ENCODE measurements at places on chromosomes 3 and 15.

DNA sequence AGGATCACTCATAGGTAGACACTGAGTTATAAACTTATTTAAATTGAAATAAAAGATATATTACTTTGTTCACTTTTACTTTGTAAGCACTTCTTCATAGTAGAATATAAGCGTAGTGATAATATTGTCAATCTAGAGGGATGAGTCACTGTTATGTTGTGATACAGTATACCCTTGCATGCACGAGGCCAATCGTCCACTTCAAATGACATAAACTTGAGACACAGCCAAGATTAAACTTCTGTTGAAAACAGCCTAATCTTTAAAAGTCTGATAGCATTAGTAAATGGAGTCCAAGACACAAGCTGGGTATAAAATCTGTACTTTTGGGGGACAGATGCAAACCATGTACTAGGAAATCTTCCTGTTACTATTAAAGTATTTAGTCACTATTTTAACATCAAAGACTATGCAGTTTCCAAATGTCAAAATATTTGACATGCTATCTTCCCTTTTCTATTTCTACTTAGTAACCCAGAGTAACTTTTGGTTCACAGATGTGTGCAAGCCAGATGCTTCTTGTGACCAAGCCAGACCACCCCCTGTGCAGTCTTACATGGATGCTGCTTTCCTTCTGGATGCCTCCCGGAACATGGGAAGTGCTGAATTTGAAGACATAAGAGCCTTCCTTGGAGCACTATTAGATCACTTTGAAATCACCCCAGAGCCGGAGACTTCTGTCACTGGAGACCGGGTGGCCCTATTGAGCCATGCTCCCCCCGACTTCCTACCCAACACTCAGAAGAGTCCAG lies 85.3 kb downstream of the PIK3R4 start:
- no peak for DNase-seq

DNA sequence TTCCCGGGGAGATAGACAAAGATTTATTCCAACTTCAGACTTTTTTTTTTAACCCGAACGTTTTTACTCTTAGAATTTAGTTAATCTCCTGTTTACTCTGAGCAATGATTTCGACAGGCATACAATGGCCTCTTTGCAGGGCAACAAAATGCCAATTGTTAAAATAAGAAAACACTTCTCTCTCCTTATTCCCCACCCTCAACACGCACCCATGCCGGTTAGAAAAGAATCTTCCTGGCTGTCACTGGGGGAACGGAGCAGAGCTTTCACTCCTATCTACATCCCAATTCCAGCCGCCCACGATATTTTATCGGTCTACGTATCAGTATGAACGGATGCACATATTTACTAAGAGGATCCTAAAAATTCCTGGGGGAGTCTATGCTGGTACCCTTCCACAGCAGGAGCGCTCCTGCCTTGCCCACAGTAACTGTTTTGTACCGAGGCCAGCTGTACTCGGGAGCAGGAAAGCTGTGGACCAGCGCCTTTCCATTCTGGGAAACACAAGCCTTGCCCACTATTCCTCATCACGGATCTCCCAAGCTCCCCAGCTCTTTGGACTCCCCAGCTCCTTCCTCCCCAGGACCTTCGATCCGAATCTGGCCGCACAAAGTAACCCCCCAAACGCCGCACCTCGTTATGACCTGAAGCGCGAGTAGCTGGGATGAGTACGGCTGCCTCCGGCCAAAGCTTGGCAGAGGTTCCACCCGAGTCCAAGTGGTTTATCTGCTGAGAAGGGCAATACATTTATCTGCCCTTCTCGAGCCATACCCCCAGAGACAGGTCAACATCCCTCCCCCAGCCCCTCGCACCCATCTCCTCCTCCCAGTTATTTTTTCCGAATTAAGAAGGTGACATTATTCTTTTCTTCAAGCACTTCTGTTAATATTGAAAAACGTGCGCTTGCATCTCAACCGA lies 2.2 kb upstream of the FOXB1 start:
- DNase-seq = no peak

DNA sequence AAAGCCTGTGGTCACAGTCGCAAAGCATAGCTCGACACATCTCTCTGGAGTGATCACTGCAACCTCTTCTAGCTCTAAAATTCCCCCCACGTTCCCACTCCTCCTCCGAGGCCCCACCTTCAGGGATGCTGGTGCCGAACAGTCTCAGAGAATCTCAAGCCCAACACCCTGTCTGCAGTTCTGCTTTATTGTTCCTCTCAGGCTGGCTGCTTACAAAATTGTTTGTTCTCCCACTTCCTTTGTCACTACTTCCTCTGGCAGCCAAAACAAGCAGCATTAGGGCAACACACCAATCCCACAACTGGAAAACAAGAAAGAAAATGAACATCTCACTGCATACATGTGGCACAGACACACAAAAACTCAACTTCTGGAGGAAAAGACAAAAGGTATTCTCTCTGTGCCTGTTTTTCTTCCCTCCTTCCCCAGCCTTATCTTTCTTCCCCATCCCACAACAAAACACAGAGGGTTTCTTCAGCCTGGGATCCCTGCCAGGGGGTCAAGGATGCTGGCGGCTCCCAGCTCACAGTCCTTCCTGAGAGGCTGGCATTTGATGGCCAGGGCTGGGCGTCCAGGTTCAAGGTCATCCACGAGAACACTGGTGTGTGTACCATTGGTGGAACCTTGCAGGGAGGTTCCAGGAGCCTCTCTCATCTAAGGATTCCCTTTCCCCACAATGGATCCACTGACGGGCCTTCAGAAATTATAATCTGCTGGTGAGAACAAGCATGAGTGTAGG lies 108.4 kb downstream of the TMCO5A start:
- DNase-seq = no peak

- no peak for DNase-seq
These were observed 3.8 kb downstream of the IVD start for GRCh38 chr15:40409366-40409765.

GRCh38 chr3:107987036-107987939 lies 103.5 kb downstream of the CD47 start:
- DNase-seq = no peak

DNA sequence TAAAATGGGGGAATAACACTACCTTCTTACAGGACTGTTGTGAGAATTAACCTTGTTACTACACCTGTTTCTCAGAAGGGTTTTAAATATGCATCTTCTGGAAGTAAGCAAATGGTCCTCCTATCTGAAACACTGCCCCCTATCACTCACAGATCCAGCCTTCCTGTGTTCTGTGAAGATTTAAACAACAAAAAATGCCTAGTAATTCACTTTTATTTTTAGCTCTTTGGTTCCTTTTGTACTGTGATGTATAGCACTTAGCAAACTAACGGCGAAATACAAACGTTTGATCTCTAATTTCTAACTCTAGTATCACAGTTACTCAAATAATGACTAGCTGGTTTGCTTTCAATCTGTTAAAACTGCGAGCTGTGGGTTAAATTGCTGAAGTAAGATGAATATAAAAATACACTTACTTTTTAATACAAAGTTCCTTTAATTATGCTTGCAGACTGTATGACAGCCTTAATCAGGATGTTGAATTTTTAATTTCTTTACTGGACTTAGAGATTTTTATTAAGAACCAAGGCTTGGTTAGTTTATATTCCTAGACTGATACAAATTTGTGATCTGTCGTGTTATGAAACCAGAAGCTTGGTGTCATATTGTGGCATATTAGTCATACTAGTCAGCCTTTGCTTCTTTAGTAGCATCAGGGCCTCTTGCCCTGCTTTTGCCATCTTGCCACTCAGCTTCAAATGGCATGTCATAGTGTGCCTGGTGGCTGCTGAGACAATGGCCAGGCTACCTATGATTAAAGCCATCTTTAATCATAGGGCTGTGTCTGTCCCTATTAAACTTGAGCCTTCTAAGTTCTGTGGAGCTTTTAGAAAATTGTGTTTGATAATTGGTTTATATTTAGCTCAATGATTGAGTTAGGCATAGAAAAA lies 9.2 kb downstream of the EIF3J start:
- DNase-seq = no peak

- no peak for DNase-seq
These were observed 37.0 kb downstream of the OPA1 start for GRCh38 chr3:193630005-193630404.
